NCI-H2081 treated with DMSO at 0.1 percent for 48 hours (cell line): ENCODE measurements at places on chromosomes 1 and 21.

DNA sequence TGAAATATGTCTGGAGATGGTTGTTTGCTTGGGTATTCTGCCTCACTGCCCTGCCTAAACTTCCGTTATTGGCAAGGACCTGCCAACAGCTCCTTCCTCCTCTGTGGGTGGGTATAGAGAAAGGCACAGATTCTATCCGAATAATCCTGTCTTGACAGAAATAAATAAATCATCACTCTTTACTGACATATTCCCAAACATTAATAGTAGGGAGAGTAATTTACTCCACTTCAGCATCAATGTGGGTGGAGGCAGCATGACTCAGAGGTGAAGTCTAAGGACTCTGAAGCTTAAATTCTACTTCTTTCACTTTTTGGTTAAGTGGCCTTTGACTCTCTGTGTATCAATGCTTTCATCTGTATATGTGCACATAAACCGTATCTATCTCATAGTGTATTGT is 2.9 kb downstream of the CD84 start:
- DNase-seq = no peak

GRCh38 chr1:113993766-113994165 is 14.5 kb downstream of the OLFML3 start:
- no peak for DNase-seq

GRCh38 chr1:30780409-30780808 is 22.8 kb upstream of the LAPTM5 start:
- no peak for DNase-seq

DNA sequence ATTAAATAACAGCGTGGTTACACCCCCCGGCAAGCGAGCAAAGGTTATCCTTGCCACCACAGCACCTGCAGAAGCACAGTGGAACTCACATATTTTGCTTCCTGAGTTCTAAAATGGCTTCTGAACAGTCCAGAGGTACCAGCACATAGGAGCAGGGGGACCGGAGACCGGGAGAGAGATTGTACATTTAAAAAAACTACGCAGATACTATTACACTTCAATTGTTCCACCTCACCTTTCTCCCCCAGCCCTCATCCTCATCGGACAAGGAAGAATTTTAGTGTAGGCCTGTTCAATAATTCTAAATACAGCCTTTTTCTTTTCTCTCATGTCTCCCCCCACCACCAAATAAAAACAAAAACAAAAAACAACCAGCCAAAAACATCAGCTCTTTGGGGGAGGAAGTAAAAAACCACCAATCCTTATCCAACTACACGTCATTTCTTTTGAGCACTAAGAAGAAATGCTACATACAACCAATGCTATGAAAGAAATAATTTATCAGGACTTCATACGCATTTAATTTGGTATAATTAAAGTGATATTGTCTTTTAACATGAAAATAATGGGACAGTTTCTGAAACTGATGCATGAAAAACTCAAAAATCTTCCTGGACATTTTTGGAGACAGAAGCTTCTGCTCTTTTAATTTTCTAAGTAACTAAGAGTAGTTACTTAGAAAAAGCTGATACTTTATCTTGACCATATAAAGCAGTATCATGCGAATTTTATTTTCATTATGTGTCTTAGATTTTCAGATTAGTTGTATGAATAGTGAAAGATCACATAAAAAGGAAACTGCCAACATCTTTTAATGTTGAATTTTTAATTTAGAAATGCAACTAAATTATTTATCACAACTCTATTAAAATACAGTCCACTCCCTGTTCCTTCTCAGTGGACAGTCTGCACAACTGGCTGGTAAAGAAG is 9.1 kb downstream of the CDKN2C start:
- DNase-seq = peak; percentile 82

DNA sequence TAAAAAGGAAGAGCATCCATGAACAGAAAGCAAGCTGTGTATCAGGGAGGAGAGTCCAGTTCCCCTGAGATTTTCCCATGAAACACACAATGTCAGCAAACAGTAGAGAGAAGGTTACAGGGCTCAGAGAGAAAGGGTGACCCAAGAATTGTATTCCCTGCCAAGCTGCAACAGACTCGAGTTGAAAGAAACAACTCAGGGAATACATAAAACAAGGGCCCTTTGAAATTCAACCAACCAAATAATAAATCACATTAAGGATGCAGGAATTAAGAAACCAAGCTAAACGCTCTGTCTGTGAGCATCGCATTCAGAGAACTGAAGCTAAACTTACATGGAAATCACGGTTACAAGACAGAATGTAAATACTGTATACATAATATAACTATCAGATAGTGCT is 20.2 kb downstream of the S100A16 start:
- DNase-seq = no peak

DNA sequence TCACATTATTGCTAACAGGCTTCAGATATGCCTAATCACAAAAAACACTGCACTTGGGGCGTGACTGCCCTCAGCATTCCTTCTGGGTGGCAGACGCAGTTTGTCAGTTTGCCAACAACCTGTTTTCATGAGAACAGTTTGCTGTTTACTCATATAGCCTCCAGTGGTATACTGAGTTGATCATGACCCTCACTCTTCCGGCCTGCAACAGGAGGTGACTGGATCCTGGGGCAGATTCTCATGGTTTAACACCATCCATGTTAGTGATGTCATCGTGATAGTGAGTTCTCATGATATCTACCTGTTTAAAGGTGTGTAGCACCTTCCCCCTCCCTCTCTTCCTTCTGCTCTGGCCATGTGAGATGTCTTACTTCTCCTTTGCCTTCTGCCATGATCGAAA is 555.2 kb downstream of the PLPP3 start:
- no peak for DNase-seq

GRCh38 chr1:151072224-151072623 is 1.7 kb downstream of the GABPB2 start:
- no peak for DNase-seq

- peak; percentile 18 for DNase-seq
These were observed 1577.0 kb downstream of the NCAM2 start for GRCh38 chr21:22575165-22575584.
